NCI-H146 (cell line): ENCODE measurements at places on chromosomes 12 and 14.

GRCh38 chr12:54430471-54431069, 11.5 kb upstream of the ITGA5 start:
- DNase-seq = no peak

DNA sequence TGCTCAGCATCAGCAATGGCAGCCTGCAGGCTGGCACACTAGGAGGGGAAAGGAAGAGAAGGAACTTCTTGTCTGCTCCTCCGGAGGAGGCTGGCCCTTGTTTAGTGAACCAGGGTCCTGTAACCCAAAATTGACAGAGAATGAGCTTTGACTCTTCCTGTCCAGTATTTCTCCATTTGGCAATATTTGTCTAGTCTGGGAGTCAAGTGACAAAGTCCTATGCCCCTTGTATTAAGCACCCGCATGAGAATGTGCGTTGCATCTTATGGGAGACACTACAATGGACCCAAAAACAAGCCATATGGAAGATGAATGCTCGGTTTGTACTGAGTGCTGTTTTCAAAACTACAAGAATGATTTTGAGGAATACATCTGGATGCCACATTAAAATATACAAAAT, 3.8 kb downstream of the KRT6C start:
- DNase-seq = no peak

DNA sequence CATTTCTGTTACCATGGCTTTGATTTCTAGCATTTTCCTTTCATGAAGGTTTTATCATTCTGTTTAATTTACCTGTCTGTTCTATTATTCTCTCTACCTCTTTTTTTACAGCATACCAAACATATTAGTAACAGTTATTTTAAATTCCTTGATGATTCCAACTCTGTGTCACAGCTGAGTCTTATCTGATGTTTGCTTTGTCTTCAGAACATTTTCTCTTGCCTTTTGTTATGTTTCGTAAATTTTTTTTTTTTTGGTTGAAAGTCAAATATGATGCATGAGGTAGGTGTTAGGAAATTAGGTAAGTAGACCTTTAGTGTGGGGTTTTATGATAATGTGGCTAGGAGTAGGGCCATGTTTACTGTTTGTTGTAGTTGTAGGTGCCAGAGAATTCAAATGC, 496.4 kb downstream of the FOXG1 start:
- DNase-seq = no peak

DNA sequence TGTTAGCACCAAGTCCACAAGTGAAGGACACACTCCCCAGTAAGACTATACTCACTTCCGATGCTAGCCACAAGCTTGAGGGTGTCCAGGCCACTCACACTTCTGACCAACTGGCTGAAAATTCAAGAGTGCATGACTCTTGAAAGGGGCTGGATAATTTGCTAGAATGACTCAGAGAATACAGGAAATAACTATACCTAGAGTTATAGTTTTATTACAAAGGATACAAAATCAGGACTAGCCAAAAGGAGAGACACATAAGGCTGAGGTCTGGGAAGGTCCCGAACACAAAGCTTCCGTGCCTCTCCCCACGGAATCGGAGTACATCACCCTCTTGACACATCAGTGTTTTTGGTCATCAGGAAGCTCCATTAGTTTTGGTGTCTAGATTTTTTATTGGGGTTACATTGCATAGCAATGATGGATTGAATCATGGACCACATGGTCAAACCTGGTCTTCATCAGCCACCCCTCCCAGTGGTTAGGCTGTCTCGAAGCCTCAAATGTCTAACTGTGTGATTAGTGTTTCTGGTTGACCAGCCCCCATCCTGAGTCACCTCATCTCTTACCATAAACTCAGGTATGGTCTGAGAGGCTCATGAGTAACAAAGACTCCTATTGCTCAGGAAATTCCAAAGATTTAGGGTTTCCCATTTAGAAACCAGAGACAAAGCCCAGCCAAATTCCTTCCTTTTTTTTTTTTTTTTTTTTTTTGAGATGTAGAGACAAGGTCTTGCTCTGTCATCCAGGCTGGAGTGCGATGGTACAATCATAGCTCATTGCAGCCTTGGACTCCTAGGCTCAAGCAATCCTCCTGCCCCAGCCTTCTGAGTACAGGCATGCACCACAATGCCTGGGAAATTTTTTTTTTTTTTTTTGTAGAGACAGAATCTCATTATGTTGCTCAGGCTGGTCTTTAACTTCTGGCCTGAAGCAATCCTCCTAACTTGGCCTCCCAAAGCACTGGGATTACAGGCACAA, 472.0 kb upstream of the TBX3 start:
- no peak for DNase-seq

GRCh38 chr14:90520326-90520725, 123.5 kb downstream of the CALM1 start:
- no peak for DNase-seq

- DNase-seq = no peak
Measured at GRCh38 chr14:52701223-52701622, 5.8 kb upstream of the PSMC6 start.

DNA sequence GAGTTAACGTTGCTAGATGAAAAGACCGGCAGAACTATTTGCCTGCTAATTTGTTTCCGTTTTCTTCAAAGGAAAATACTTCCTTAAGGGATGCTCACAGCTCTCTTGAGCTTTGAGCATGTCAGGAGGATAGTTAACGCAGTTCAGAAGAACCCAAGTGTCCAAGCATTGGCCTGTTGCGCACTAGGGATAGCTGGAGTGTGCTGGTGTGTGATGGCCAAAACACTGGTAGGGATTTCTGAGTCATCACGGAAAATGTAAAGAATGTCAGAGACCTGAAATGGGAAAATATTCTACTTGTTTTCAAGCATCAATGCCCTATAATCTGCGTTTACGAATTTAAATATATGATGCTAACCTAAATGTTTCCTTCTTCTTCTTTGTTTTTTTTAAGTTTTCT, 97.8 kb downstream of the VRK1 start:
- DNase-seq = no peak

GRCh38 chr14:70027785-70028428, 148.7 kb downstream of the SMOC1 start:
- peak; percentile 40 for DNase-seq

DNA sequence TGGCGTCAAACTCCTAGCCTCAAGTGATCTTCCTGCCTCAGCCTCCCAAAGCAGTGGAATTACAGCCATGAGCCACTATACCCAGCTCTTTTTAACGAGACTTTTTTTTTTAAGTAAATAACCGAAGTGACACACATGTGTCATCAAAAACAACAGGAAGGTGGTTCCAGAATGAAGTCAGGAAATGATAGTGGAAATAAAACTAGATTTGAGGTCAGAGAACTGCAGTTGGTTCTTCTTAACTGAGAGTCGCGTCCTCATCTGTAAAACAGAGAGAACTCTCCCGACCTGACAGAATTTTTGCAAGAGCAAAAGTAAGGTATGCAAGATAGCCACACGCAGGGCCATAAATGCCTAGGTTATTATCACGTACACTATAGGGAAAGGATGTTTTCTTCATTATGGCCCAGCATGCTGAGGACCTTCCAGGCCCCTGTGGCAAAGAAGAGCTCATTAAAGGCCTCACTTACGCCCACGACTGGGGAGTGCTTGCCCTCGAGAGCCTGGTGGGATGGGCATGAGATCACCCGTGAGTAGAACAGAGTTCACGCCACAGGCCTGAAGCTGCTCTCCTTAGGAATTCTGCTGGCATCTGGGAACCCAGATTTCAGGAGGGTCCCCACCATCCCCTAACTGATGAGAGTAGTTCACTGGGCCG, 67.2 kb downstream of the SCARB1 start:
- no peak for DNase-seq

- no peak for DNase-seq
Measured at GRCh38 chr14:104442631-104443390, 136.8 kb upstream of the C14orf180 start.

DNA sequence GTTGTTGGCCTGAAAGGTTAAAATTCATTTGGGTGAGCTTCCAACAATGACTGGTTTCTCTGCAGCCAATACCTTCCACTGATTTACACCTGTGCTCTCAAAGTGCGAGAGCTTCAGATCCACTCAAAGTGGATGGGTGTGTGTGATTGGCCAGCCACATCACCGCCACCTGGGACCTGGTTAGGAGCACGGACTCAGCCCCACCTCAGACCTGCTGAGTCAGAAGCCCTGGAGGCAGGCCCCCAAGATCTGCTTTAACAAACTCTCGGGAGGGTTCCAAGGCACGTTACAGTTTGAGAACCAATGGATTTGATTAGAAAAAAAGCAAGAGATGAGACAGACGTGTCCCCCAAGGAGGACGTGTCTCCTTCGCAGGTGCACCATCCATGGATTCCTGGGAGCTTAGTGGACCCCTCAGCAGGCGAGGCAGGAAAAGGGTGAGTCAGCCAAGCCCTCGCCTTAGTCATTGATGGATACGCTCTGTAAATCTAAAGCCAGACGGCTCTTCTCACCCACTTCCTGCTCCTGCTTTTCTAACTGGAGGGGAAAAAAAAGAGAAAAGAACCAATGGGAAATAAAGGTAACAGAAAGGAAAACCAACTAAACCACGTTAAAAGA, 24.5 kb downstream of the FZD10 start:
- no peak for DNase-seq

GRCh38 chr12:103043531-103044486, 86.3 kb downstream of the ASCL1 start:
- no peak for DNase-seq

DNA sequence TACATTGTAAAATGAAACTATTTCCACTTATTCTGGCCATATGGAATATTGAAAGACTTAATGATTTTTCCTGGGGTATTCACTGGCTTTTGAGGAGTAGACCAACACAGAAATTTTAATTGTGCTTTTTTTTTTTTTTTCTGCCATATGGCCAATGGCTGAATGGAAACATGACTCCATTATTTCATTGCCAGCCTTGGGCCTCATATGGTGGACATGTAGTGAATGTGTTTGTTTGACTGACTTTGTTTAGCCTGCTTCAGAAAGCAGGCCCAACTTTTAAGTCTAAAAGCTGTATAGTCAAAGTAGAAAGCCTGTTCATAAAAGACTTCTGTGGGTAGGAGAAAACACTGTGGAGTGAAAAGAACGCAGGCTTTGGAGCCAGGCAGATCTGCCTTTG, 2.4 kb downstream of the GNG2 start:
- DNase-seq = peak; percentile 19

- DNase-seq = no peak
Measured at GRCh38 chr14:102985665-102986064, 63.2 kb downstream of the AMN start.

GRCh38 chr12:62103748-62104147, 156.5 kb upstream of the USP15 start:
- no peak for DNase-seq

- DNase-seq = peak; percentile 25
Measured at GRCh38 chr14:53306267-53306721, 153.2 kb upstream of the DDHD1 start.

DNA sequence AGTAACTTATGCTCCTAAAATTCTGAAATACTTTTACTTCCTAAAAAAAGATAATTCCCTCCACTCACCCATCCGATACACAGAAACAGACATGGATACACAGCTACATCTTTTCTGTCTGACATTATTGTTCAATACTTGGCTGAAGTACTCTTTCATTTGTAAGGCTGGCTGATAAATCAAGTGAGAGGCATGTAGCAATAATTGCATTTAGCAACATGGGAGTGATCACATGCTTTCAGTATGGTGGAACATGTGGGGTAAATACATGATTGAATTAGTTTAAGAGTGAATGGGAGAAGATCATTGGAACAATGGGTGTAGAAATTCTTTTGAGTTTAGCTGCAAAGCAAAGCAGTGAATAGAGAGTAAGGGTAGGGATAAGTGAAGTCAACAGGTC, 25.6 kb downstream of the PTPRQ start:
- no peak for DNase-seq

DNA sequence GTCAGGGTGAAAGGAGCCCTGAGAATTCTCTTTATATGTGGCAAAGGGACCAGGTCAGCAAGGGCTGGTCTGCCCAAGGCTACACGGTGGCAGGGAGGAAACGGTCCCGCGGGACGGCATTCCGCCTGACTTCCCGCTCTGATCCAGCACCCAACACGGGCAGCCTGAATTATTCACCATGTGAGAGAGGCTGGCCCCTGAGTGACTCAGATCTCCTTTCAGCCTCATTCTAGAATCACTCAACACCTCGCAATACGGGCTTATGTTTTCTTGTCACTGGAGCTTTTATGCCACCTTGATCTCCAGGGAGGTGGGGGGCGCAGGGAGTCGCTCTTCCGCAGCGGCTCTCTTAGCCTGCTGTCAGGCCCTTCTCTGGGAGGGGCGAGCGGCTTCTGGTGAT, 8.5 kb downstream of the LRTM2 start:
- no peak for DNase-seq

DNA sequence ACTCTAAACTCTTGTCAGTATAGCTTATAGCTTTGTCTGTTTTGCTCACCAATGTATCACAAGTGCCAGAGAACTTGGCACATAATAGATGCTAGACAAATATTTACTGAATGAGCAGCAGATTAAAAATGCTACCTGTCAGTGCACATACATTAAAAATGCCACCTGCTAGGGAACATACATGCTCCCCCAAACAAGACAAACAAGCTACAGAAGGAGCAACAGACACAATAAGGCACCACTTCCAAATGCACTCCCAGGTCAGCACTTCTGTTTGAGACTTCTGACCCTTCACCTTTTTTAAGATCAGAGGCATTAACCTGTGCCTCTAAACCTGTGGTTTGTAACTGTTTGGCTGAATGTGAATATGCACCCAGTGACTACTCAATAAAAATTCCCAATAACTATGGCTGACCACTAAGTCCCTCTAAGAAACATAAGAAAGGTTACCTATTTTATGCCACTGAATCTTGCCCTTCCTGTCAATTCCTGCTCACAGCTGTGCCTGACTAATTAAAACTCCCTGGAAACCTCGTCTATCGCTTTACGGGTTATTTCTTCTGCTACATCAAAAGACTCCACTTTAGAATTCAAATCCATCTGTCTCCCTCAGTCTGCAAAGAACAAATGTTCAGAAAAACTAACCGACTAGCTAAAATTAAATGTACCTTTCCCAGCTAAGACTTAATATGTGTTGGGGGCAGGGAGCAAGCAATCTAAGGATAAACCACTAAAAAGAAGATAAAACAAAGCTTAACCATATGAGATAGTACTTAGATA, 41.0 kb downstream of the HECTD4 start:
- peak; percentile 47 for DNase-seq

DNA sequence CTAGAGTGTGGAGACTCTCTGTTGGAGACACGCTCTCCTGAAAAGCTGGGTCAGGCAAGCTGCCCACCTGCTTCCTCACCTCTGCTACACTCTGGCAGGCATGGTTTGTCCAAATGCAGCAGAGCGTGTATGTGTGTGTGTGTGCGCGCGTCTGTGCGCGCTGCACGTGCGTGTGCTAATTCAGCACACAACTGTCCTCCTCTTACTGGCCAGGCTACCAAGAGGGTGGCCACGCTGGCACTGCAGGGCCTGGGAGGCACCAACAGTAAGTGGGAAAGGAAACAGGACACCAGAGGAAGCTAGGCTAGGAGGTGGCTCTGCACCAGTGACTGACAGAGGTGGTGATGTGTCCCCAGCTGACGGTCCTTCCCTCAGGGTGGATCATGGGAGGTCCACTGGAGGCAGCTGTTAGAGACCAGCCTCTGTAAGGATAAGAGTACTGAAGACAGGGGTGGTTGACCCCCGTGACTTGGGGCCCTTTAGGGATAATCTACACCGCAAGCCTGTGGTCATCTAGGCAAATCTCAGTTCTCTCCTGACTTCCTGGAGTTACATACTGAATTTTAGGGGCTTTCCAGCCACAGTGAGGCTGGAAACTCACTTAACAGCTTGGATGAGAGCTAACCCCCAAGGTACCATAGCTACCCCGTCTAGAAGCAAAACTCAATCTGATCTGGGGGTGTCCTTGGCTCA, 15.6 kb upstream of the TFCP2 start:
- DNase-seq = peak; percentile 31
